ENCODE measurements at places on chromosomes 1 and 21. TPM values are rescaled to one million over a fixed set of nuclear protein-coding genes. Genes with fewer than 3 reads are reported as not detected.

The NGF gene
- 10.1 TPM for total RNA-seq

The ACTA1 gene
- total RNA-seq: not detected

The SPRR3 gene
- not detected for total RNA-seq

The NR0B2 gene
- total RNA-seq: not detected

The EPHB2 gene
- 47.3 TPM for total RNA-seq

The ATP6V1G3 gene
- total RNA-seq: not detected

The PIGR gene
- total RNA-seq: not detected

The TNFAIP8L2 gene
- not detected for total RNA-seq

The SPRR1A gene
- total RNA-seq: not detected

The GUCA2B gene
- total RNA-seq: not detected

The PDZK1IP1 gene
- total RNA-seq: not detected

The S100A7A gene
- total RNA-seq: not detected

The DEDD gene
- 35.9 TPM for total RNA-seq

The TAS1R2 gene
- not detected for total RNA-seq

The JTB gene
- 186 TPM for total RNA-seq

The FAM72C gene
- total RNA-seq: 1.5 TPM

The CFAP57 gene
- total RNA-seq: 0.33 TPM

The KLHDC9 gene
- total RNA-seq: 4.5 TPM

The EIF4G3 gene
- 44.8 TPM for total RNA-seq

The FRRS1 gene
- 45.3 TPM for total RNA-seq

The CDA gene
- 1.3 TPM for total RNA-seq

The HTR6 gene
- under 0.01 TPM for total RNA-seq

The CRABP2 gene
- total RNA-seq: 248 TPM

The SH2D5 gene
- total RNA-seq: 4.2 TPM

The CCDC30 gene
- 0.99 TPM for total RNA-seq

The RGSL1 gene
- total RNA-seq: not detected

The SF3B4 gene
- 14.4 TPM for total RNA-seq

The NBPF12 gene
- 7.4 TPM for total RNA-seq

The RNU1-1 gene
- total RNA-seq: under 0.01 TPM

The NMNAT2 gene
- under 0.01 TPM for total RNA-seq

The PLA2G4A gene
- 20.3 TPM for total RNA-seq

The CENPF gene
- total RNA-seq: 3.8 TPM

The DYRK3 gene
- 31.7 TPM for total RNA-seq

The IL19 gene
- not detected for total RNA-seq

The OR6K3 gene
- total RNA-seq: not detected

The TFF3 gene
- 0.29 TPM for total RNA-seq

The TRIM58 gene
- total RNA-seq: under 0.01 TPM

The KRTAP24-1 gene
- not detected for total RNA-seq

The FLG gene
- total RNA-seq: not detected

The AMY1A gene
- not detected for total RNA-seq

The RCSD1 gene
- total RNA-seq: 0.87 TPM

The DNAJC6 gene
- total RNA-seq: 0.83 TPM

The PROX1 gene
- total RNA-seq: under 0.01 TPM

The HAO2 gene
- total RNA-seq: not detected

The DMBX1 gene
- total RNA-seq: not detected

The BTG3 gene
- total RNA-seq: 31.9 TPM

The SMIM1 gene
- 2.8 TPM for total RNA-seq

The BCAR3 gene
- total RNA-seq: 28.4 TPM
